Sciatic nerve (tissue), 2 donors: ENCODE measurements at places on chromosomes 5 and 9.
A peak's percentile ranks its signal among the peaks of the same experiment; 100 is the strongest.

GRCh38 chr9:22052376-22052945, 43.4 kb upstream of the CDKN2B start:
- no peak for DNase-seq

- no peak for DNase-seq
These were observed 4.6 kb downstream of the SEMA6A start for GRCh38 chr5:116569999-116570398.

- no peak for DNase-seq
These were observed 46.5 kb downstream of the POLK start for GRCh38 chr5:75558221-75558620.

DNA sequence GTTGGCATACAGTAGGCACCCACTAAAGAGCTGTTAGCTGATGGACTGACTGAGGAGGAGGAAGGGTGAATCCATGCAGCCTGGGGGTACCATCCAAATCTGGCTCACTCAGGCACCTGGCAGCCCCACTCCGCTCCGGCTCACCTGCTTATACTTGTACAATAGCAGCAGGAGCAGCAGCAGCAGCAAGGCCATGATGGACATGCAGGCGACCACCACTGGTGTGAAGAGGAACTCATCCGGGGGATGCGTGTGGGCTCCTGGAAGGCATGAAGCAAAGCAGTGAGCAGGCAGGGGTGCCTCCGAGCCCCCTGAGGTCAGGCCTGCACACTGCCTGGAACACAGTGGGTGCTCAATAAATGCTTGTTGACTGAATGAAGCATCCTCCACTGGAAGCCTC, 18.3 kb downstream of the CSF1R start:
- DNase-seq, result no peak

DNA sequence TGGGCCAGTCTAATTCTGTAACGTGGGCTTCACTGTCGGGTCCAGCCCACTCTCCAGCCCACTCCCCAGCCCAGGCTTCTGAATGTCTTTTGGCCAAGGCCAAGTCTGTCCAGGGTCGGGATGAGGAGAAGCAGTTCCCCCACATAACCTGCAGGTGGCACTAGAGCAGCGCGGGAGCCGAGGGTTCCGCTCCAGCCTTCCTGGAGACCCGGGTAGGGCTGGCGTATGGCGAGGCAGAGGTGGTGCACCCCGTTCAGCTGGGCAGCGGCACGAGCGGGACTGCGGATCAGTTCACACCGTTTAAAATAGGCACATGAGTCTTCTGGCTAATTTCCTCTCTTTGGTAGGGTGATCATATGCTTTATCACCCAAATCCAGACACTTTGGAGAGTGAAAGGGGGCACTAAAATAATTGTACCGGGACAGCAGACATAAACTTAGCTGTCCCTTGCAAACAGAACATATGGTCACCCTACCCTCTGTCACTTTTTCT, 185.9 kb downstream of the MSX2 start:
- peak; percentile 76 for DNase-seq

- no peak for DNase-seq
These were observed 9.3 kb downstream of the BAAT start for GRCh38 chr9:101375546-101375945.

GRCh38 chr5:112576298-112576925, 157.3 kb upstream of the EPB41L4A start:
- DNase-seq, result no peak

- peak; percentile 59 for DNase-seq
These were observed 509 bp downstream of the LVRN start for GRCh38 chr5:115962565-115963402.

GRCh38 chr5:110288766-110289511, 437.5 kb downstream of the TMEM232 start:
- no peak for DNase-seq

- no peak for DNase-seq
These were observed 33.7 kb downstream of the GLDC start for GRCh38 chr9:6611865-6612264.

- no peak for DNase-seq
These were observed 45.4 kb upstream of the EDIL3 start for GRCh38 chr5:84430079-84430478.

DNA sequence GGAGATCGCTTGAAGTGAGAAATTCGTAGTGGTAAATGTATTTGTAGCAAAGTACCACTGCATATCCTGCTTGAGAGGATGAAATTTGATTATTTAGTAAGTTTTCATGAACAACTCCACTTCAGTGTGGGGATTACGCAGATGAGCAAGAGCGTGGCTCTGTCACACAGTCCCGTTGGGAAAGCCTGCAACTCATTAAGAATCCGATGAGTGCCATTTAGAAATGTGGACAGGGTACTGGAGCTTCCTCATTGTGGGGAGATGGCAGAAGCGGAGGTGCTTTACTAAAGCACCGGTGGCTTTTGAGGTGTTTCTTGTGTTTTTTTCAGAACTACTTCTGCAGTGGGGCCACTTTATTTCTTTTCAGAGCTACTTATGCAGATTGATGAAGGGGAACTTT, 1.4 kb downstream of the TJP2 start:
- DNase-seq, result no peak

- no peak for DNase-seq
These were observed 31.2 kb downstream of the STC2 start for GRCh38 chr5:173296737-173297676.

DNA sequence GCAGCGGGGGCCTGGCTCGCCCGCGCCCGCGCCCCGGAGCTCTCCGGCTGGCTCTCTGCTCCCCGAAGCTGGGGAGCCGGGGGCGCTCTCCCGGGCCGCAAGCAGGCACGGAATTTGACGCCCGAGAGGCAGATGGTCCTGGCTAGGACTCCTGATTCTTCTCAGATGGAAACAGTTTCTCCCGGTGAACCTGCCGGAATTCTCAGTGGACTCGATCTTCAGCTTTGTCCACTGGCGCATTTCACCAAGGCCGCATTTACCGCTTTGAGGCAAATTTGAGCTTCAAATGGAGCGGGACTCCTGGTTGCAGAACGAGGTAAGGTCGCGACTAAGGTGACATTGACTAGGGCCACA, 305.7 kb upstream of the KCNN2 start:
- DNase-seq, result no peak

GRCh38 chr5:78983601-78984438, 1.3 kb downstream of the ARSB start:
- DNase-seq, result no peak

DNA sequence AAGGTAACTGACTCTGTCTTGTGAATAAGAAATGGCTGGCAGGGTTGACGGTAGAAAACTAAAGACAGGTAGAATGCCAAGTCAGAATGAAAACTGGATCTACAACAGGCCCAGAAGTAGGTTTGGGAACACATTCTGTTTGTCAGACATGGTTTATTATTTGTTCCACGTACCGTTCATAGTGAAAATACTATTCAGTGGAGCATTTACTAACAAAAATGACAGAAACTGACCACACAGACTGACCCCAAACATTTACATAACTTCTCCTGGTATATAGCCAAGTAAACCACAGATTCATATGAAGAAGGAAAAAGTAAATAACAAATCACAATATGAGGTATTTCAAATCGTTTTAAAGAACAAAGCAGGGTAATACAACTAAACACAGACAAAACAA, 73.7 kb downstream of the SLC38A9 start:
- DNase-seq, result no peak

- DNase-seq, result no peak
These were observed 135.4 kb downstream of the ISL1 start for GRCh38 chr5:51518607-51519006.

DNA sequence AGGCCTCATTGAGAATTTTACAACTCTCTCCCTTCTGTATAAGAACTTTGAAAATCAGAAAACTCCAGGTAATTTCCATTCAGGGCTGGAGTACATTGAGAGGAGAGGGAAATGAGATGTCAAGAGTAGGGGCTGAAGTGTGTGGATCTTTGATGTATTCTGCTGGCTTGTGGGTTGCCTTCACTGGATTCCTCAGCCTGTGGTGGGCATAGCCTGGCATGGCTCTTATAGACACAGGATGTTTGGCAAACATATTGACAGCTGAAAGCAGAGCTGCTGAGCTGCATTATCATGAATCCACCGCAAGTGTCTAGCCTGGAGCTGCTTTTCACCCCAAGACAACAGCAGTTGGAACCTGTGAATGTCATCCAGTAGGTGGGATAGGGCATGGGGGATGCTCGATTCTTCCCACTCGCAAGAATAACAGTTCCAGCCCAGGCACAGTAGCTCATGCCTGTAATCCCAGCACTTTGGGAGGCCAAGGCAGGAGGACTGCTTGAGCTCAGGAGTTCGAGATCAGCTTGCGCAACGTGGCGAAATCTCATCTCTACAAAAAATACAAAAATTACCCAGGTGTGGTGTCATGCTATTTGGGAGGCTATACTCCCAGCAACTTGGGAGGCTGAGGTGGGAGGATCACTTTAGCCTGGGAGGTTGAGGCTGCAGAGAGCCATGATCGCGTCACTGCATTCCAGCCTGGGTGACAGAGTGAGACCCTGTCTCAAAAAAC, 36.0 kb upstream of the TTC23L start:
- no peak for DNase-seq

GRCh38 chr5:173902743-173903142, 14.6 kb downstream of the CPEB4 start:
- no peak for DNase-seq

DNA sequence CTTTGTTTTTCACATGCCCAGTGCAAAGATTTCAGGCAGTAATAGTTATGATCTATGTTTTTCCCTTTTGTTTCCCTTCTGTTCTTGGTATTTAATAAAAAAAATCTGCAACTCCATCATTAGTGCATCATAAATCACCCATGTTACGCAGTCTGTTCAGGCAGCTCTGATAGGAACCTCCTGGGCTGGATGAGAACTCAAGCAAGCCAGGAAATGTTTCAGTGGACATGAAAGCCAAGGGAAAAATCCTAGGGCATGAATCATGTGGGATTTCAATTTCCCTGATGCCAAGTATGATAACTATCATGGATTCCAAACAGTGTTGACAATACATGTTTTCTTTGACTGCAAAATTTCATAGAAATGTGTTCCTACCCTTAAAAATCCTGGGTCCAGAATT, 119.7 kb upstream of the TARS1 start:
- DNase-seq, result no peak

DNA sequence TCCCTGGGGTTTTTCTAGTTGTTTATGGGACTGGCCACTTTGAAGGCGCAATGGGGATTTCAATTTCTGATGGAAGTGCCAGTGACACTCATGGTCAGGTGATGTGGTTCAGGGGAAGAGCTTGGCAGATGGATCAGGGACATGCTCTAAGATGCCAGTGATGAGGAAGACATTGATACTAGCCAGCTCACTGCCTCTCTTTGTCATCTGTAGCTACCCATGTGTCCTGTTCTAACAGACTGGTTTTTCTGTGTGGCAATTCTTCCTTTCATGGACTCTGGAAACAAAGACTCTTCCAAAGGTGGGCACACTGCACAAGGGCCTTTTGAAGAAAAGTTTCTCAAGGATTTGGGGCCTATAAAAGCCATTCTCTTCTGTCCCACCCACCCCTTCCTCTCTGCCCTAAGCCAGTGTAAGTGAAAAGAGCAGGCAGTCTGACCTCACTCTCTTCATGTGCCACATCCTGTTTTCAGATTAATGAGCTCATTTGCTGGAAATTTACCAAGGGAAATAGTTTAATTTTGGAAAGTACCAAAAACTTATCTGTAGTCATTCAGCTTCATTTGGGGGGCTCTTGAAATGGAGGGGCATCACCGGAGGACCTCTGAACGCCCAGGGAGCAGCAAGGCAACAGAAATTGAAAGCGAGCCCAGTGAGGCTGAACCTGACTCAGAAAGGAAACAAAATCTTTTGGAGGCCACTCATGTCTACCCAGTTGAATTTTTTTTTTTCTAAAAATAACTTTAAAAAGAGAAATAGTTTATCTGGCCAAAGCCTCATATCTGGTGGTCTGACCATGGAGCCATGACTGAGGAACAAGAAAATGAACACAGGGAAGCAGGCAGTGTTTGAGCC, 4.9 kb upstream of the TRAF1 start:
- DNase-seq, result no peak

DNA sequence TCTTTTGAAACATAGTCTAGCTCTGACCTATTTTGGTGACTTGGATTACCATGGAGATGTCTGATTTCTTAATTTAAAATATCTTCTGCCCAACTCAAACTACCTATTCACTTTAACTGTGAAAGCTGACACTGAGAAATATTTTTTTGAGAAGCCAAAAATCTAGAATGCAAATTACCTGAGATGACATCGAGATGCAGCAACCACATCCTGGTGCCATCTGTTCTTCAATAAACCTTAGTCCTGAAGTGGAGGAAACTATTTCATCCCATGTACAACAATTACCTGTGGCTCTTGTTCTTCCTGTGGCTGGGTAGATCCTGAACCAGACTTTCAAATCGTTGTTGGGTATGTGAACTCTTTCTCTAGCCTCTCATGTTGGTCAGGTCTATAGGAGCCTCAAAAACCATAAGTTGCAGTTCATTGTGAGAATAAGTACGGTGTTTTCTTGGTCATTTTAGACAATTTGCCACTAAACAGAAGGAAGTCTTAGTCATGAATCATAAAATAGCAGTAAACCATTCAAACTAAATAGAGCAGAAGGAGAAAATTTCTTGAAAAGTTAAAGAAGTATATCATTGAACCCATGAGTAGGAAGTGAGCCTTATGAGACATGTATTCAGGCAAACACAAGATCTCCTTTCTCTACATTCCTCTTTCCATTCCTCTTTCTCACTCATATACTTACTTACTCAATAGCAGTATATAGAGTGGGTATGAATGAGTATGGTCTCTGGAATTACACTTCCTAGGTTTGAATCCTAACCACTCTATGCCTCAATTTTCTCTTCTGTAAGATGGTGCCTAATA, 176.0 kb downstream of the HMHB1 start:
- no peak for DNase-seq

DNA sequence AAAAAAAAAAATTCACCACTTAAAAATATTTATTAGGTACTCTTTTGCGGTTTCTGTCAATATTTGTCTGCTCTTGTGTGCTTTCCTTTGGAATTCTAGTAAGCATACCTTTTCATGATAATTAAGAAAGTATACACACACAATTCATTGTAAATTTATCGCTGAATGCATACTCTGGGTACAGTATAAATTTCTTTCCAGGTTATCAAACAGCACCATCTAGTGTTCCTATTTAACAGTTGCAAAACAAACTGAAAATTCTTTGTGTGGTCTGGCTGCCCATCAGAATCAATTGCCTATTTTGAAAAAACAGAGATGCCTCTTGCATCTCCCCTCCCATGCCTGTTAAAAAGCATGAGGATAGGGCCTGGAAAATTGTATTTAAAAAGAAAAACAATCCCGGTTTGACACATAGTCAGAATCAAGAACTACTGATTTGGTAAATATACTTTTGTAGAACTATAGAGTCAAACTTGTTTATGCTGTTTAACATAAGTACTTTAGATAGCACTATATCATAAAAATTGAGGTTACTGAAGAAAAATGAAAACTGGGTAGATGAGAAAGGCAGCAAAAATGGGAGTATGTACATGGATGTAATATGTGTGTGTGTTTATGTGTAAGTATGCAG, 16.2 kb downstream of the PGGT1B start:
- no peak for DNase-seq

- no peak for DNase-seq
These were observed 83.6 kb upstream of the ADAMTSL1 start for GRCh38 chr9:18390393-18390792.

DNA sequence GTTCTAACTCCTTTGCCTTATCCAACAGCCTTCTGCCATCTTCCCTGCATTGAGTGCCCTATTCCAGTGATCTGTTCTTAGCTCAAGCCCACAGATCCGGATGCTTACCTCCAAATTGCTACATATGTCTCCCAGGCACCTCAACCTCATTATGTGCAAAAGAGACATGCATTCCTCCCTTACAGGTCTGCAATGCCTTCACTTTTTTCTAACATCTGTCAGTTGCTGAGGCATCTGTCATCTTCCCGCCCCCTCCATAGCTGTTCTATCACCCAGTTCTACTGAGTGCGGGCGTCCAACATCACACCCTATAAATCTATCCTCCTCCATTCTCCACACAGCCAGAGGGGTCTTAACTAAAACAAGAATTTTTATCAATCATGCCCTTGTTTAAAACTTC, 20.1 kb downstream of the NMRK1 start:
- DNase-seq, result no peak
